ENCODE measurements at places on chromosomes 13 and 19. TPM values are rescaled to one million over a fixed set of nuclear protein-coding genes. Genes with fewer than 3 reads are reported as not detected.

The DENND1C gene
- total RNA-seq = not detected

The PINLYP gene
- 7.3 TPM for total RNA-seq

The SYNE4 gene
- 0.15 TPM for total RNA-seq

The HCST gene
- not detected for total RNA-seq
